ENCODE measurements at places on chromosomes 11 and 22. TPM values are rescaled to one million over a fixed set of nuclear protein-coding genes. Genes with fewer than 3 reads are reported as not detected.

DNA sequence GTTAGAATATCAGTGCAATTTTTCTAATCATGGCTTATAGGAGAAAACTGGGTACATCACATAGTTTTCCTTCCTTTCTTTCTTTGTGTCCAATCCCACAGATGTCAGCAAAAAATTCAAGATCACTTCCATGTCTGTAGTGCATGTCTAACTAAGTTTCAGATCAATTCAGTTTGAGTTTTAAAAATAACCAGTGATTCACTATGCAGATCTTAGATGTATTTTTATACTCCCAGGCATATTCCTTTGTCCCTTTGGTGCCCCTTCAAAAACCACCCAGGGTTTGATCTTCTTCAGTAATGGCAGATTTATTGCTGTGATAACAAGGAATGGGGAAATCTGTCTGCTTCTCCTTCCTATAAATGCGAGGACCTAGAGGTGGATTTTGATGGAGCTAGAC is 915.6 kb downstream of the METTL15 start:
- no peak for ATAC-seq
- no peaks in the 10 kb centered on the region for H3K4me1 ChIP-seq
- no peaks in the 10 kb centered on the region for H3K36me3 ChIP-seq
- no peaks in the 10 kb centered on the region for H3K27me3 ChIP-seq

- H3K27ac ChIP-seq, result no peak overlapping the region
- H3K4me3 ChIP-seq, result no peak overlapping the region
- ATAC-seq, result no peak
Observed at GRCh38 chr11:44464741-44465140, 100.7 kb upstream of the CD82 start.

DNA sequence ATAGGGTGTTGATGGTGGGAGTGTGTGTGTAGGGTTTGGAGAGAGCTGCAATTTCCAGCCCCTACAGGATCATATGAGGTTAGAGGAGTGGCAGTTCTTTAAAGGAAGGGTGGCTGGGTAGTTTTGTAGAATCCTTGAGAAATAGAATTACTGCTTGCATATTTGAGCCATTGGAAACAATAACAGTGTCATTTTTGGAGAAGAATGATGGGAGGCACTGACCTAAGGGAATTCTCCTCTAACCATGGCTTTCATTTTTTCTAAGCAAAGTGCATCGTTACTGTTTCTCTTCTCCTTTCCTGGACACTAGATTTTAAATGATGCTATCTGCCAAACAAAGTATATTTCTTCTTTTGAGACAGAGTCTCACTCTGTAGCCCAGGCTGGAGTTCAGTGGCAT is 66.9 kb upstream of the RRM1 start:
- no peak for ATAC-seq
- H3K27ac ChIP-seq, result peak overlapping the region; percentile 11
- H3K36me3 ChIP-seq, result no peaks in the 10 kb centered on the region
- H3K4me3 ChIP-seq, result no peak overlapping the region

DNA sequence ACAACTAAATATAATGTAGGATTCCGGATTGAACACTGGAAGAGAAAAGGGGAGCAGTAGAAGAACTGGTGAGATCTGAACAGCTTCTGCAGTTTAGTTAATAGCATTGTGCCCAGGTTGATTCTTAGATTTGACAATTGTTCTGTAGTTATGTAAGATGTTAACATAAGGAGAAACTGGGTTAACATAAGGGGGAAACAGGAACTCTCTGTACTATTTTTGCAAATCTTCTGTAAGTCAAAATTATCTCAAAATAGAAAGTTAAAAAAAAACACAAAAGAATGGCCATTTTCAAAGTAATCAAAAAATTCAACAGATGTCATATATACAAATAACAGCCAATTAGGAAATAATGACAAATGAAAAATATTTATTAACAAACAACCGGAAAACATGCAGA is 18.7 kb upstream of the LRP5 start:
- H3K27ac ChIP-seq, result no peak overlapping the region
- ATAC-seq, result no peak
- H3K4me1 ChIP-seq, result peaks cover 2% of the 10 kb centered on the region
- no peaks in the 10 kb centered on the region for H3K27me3 ChIP-seq

- no peaks in the 10 kb centered on the region for H3K36me3 ChIP-seq
- no peaks in the 10 kb centered on the region for H3K27me3 ChIP-seq
- peak; percentile 41 for ATAC-seq
- H3K27ac ChIP-seq, result no peak overlapping the region
Observed at GRCh38 chr11:116990061-116990473, 108.2 kb downstream of the SIK3 start.

GRCh38 chr11:100808904-100809491 is 121.9 kb downstream of the ARHGAP42 start:
- H3K4me1 ChIP-seq, result no peaks in the 10 kb centered on the region
- no peaks in the 10 kb centered on the region for H3K36me3 ChIP-seq
- no peaks in the 10 kb centered on the region for H3K27me3 ChIP-seq
- H3K4me3 ChIP-seq, result no peak overlapping the region
- H3K27ac ChIP-seq, result no peak overlapping the region
- no peak for ATAC-seq

GTSE1 gene
- 0.13 TPM for total RNA-seq
